ENCODE measurements at places on chromosomes 16 and 17.

- no peak for DNase-seq
Observed at GRCh38 chr16:77897831-77898605, 109.7 kb downstream of the VAT1L start.

DNA sequence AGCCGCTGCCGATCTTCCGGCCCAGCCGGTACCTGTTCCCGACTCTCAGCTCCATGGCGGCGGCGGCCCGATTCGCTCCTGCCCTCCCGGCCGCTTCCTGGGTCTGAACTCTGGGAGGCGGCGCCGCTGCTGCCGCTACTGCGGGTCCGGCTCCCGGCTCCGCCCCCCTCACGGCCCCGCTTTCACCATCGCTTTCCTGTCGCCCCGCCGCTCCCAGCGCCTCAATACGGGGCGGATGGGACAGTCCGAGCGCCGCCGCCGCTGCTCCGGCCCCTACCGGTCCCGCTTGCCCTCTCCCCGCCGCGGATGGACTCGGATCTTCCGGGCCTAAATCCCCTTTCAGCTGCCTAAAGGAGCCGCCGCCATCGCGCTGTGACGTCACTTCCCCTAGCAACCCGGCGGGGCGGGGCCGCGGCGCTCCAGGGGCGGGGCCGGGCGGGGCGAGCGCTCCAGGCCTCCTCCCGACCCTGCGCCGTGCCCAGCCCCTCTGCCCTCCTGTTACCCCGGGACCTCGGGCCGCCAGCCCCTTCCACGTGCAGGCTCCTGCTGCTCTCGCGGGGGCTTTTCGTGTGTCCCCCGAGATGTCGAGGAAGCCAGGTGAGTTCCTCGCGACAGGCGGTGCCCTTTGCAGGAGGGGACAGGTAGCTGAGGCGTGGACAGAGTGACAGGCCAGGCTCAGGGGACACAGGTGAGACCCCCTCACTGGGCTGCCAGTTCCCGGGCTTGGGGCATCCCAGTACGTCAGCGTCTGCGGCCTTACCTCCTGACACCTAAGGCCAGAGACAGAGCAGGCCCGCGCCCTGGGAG, at the start of gene CSNK1D:
Gene CSNK1D (minus strand): TSS at position 374 of the 807 bp plus-strand sequence. CDS start 319 bp downstream, at position 55.
- DNase-seq = peak; percentile 66

DNA sequence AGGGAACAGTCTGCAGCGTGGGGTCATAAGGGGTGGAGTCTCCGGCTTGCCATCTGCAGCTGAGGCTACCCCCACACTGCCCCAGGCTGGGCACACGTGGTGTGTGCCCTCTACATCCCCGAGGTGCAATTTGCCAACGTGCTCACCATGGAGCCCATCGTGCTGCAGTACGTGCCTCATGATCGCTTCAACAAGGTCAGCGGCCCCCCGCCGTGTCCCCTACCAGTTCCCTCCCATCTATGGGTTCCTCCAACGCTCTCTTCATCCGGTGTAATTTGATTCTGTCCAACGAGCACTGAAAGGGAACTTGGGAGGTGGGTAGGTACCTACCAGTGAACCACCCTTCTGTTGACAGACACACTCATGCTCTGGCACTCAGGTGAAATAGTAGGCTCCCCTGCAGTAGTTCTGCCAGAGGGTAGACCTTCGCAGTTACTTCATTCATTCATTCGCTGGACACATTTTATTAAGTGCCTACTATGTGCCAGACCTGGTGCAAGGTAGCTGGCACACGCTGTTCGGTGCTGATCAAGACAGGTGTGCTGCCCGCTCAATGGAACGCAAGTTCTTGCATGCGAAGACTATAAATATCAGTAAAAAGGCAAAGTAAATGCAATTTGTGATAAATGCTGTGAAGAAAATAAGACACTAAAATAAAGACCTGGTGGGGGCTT, 2.7 kb downstream of the MLLT6 start:
- peak; percentile 87 for DNase-seq

GRCh38 chr16:82414476-82414875, 212.3 kb upstream of the CDH13 start:
- DNase-seq = no peak

GRCh38 chr17:67438667-67439066, 61.6 kb downstream of the PITPNC1 start:
- no peak for DNase-seq

GRCh38 chr17:69602972-69603371, 188.5 kb downstream of the MAP2K6 start:
- DNase-seq = no peak

- no peak for DNase-seq
Observed at GRCh38 chr17:55340686-55341085, 75.9 kb downstream of the HLF start.

DNA sequence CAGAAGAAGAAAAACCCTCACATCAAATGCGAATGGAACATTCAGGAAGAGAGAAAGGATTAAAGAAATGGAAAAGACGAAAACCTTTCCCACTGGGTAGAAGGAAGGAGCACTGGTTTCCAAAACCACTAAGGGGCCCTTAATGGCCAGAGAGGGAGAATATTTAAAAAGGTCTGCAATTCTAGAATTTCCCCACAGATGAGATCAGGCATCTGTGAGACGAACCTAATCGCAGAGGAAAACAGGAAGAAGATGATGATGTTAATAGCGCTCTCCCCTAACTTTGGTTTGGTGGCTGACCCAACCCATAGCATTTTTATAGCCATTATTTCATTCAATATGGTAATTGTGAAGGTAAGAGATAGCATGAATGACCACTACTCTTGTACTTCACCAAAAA, 32.8 kb downstream of the XYLT1 start:
- DNase-seq = no peak

DNA sequence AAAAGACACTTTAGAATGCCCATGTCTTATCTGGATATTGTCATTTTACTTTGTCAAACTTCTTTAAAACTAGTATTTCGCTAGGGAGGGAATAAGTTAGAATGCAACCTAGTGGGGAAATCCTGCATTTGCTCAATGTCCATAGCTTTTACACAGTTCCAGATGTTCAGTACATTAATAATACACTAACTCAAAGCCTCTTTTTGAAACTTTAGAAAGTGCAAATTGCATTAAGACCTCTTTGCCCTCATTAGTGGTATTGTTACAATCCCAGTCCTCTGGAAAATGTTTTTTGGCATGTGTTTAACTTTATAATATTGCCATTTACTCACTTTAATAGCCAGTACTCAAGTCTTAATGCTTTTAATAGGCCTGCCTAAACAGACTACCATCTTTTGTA, 106.8 kb downstream of the BRIP1 start:
- DNase-seq = no peak

DNA sequence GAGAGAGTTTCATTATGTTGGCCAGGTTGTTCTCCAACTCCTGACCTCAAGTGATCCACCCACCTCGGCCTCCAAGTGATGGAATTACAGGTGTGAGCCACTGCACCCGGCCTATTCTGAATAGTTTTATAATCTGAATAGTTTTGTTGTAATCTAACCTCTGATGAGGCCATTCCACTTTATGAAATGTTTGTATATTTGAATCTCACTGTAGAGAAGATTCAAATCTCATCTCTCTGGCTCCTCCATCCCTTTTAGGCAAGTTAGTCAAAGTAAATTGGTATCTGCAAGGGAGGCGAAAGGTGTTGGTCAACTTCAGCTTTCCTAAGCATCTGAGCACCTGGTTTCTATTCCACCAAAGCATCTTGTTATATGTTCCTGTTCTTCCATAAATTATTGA, 131.2 kb downstream of the BRIP1 start:
- no peak for DNase-seq

GRCh38 chr17:51374209-51374608, 113.9 kb downstream of the UTP18 start:
- DNase-seq = no peak

- DNase-seq = no peak
Observed at GRCh38 chr17:15377616-15378015, 36.2 kb upstream of the TEKT3 start.

- peak; percentile 67 for DNase-seq
Observed at GRCh38 chr16:66608241-66609138, 4.0 kb downstream of the CMTM3 start.

- DNase-seq = no peak
Observed at GRCh38 chr16:35196313-35196712, 1736.9 kb downstream of the TP53TG3F start.

Measured in NCI-H510A (cell line).